ENCODE measurements at places on chromosomes 2 and 18. TPM values are rescaled to one million over a fixed set of nuclear protein-coding genes. Genes with fewer than 3 reads are reported as not detected.

Gene C2orf92
- total RNA-seq: 2.2 TPM

Gene DSG1
- total RNA-seq: not detected

Gene AOX1
- total RNA-seq: 90.5 TPM

Gene TDRD15
- total RNA-seq: under 0.01 TPM

Gene ZNF396
- 4.5 TPM for total RNA-seq

Gene KHK
- total RNA-seq: 0.65 TPM

Gene VWA3B
- not detected for total RNA-seq

Gene M1AP
- 0.43 TPM for total RNA-seq

Gene CTNNA2
- total RNA-seq: not detected

Gene IL1A
- not detected for total RNA-seq

Gene C2orf42
- 22.2 TPM for total RNA-seq

Gene AGFG1
- total RNA-seq: 80.1 TPM

Gene SCN2A
- total RNA-seq: 1.0 TPM

Gene MEP1B
- not detected for total RNA-seq

Gene ASXL3
- not detected for total RNA-seq

Gene SERPINB4
- not detected for total RNA-seq

Gene AQP12B
- total RNA-seq: not detected

Gene CCDC68
- 1.3 TPM for total RNA-seq

Gene NCKAP5
- 0.13 TPM for total RNA-seq

Gene GNLY
- total RNA-seq: not detected

Gene TMEM17
- 3.4 TPM for total RNA-seq

Gene REG3G
- total RNA-seq: not detected

Gene POTEJ
- not detected for total RNA-seq

Gene C2orf76
- 11.5 TPM for total RNA-seq

Gene HNMT
- 31.5 TPM for total RNA-seq

Gene ZBTB14
- total RNA-seq: 18.8 TPM

Gene CNGA3
- total RNA-seq: 0.43 TPM

Gene SP140L
- 18.9 TPM for total RNA-seq

Gene BMP10
- total RNA-seq: not detected

Gene RNU2-63P
- total RNA-seq: not detected

Gene NDUFV2
- total RNA-seq: 131 TPM

Gene RND3
- 497 TPM for total RNA-seq

Gene CD207
- not detected for total RNA-seq

Gene TPO
- total RNA-seq: not detected

Gene RESP18
- not detected for total RNA-seq
